ENCODE measurements at places on chromosomes 6 and 20. TPM values are rescaled to one million over a fixed set of nuclear protein-coding genes. Genes with fewer than 3 reads are reported as not detected.

The MTG2 gene
- 29.4 TPM for total RNA-seq

The TMEM14A gene
- total RNA-seq, result 23.1 TPM

The PHACTR1 gene
- total RNA-seq, result 27.3 TPM

The MDFI gene
- 2.3 TPM for total RNA-seq

The ANKRD66 gene
- not detected for total RNA-seq

- no peak for ATAC-seq
Observed at GRCh38 chr20:24096864-24097450, 108.4 kb upstream of the GGTLC1 start.

DNA sequence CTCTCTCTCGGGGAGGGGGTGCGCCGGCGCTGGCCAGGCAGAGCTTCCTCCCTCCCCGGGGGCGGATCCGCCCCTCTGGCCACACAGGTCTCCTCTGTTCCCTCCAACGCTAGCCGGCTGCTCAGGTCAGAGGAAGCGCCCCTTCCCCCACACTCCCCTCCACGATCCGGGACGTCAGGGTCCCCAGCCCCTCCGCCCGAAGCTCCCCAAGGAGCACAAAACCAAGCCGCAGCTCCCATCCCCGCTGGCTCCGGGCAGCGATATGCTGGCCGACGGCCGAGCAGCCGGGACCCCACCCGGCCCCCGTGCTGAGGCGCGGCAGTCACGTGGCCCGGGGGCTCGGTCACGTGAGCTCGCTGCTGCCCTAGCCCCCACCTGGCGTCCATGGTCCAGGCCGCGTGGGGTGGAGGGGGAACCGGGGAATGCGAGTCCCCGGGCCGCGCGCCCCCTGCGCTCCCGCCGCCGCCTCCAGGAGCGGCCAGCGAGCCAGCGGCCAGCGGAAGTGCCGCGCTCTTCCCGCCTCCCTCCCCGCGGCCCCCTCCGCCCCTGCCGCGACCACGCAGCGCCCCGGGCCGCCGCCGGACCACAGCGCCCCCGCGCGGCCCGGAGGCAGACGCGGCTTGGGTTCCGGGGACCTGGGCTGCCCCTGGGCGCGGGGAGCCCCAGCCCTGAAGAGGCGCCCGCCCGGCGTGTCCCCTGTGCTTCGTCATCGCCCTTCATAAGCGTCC lies at the start of gene SLC35B2:
Gene SLC35B2, minus strand, starts transcription at position 504 of the 728 bp plus-strand sequence. Its CDS starts 118 bp downstream, at position 386.
- ATAC-seq, result peak; percentile 91

GRCh38 chr20:33418033-33418432 lies 16.7 kb upstream of the CDK5RAP1 start:
- ATAC-seq, result no peak

GRCh38 chr6:101417900-101418299 lies 24.4 kb downstream of the GRIK2 start:
- no peak for ATAC-seq

GRCh38 chr6:3895312-3895653 lies 46.1 kb downstream of the FAM50B start:
- ATAC-seq, result no peak
